SJCRH30 (cell line): ENCODE measurements at places on chromosomes 2 and 18. TPM values are rescaled to one million over a fixed set of nuclear protein-coding genes. Genes with fewer than 3 reads are reported as not detected.

The REEP1 gene
- total RNA-seq, result 2.1 and 2.3 TPM in 2 replicates

GRCh38 chr2:46982351-46983064 is 66.9 kb upstream of the MCFD2 start:
- DNase-seq, result no peak

DNA sequence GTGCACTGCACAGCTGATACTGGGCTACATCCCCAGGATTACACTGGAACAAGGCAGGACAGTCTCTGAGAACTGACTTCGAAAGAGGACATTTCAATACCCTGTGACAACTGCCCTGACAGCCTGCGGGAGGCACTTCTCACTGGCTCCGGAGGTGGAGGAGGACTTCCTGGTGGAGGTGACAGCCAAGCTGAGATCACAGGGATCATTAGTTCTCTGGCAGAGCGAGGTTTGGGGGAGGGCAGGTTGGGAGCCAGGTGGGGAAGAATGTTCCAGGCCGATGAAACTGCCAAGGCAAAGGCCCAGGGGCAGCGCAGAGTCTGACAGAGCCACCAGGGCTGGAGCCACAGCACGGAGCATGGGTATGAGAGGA is 28.0 kb upstream of the NPAS2 start:
- no peak for DNase-seq

DNA sequence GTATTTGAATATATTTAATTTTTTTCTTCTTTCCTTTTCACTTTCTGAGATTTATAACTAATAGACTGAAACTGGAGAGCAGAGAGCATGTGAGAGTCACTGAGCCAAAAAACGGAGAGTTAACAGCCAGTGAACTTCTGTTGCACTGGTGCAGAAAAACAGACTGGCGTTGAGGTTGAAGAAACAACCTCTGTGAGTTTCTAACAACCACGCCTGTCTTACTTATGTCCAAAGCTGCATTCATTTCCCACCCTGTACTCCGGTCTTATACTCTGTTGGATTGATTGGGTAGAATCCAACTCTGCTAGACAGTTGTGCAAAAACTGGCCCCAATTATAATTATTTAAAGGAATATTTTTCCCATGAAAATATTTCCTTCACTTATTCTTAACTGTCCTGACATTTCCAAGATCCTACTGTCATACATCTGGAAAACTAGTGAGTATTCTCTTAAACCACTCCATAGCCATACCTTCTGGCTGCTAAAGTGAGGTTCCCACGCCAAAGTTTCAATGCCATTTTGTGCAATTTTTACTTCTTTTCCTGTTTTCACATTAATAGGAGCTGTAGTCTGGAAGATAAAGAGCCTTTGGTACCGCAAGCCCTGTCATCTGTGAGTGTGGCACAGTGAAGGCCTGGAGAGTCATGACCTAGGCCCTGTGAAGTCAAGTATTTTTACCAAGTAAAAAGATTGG is 9.4 kb downstream of the CYP1B1 start:
- DNase-seq, result no peak

DNA sequence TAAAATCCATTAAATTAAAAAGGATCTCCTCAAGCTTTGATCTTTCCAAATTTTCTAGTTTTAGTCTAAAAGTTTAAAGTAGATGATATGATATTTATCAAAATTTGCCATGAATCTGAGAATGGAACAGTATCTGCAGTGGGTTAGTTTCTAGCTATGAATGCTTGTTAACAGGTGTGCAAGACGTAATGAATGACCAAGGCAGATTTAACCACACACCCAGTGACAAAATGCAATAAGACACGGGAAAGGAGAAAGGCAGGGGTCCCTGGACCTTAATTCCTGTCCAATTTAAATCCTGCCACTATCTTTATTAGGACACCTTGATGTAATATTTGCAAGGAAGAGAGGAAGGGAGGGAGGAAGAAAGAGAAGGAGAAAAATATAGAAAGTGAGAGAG is 30.5 kb upstream of the PEX13 start:
- peak; percentile 18 for DNase-seq

DNA sequence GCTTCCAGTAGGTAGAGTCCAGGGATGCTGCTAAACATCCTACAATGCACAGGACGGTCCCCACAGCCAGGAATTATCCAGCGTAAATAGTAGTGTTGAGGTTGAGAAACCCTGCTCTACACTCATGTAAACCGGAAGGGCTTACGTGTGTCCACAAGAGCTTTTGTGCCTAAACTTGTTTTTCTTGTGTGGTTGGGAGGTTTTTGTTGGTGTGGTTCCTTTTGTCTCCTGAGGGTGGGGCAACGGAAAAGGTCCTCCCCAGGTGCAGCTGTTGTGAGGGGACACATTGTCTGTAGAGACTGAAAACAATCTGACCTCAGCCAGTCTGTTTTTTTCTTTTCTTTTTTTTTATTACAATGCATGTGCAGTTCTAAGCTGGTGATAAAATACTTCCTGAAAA is 72.7 kb upstream of the MGAT5 start:
- DNase-seq, result peak; percentile 33

The CD8B2 gene
- total RNA-seq, result not detected in 2 replicates

The VWC2L gene
- not detected in 2 replicates for total RNA-seq

DNA sequence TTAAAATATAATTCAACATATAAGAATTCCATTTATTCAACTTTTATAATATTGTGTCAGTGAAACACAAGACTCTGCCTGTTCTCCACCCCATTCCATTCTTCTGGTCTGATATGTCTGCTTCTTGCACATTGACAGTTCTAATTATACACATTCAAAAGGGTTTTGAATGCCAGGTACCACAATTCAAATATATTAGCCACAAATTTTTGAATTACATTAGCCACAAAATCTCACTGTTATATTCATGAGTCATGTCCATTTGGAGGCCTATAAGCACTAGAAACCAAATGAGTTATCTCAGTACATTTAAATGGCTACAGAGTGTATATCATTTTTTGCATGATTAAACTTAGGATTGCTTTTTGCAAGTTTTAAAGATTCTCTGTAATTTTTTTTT is 72.1 kb downstream of the CCDC150 start:
- no peak for DNase-seq

DNA sequence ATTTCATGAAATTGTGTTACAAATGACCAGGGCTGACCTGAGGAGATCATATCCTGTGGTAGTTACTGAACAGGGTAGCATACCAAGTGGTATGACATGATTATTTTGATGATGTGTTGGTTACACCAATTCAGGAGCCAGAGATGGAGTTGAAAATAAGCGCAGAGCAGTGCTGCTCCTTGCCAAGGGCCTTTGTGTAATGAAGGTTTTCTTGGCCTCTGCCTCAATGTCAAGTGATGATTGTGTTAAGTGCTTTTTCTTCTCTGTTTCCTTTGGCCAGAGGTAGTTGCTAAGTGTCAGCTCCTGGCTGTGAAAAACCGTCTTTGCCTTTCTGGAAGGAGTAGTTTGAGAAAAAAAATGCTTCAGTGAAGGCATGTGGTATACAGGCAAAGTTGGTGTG is 131.2 kb downstream of the CERS6 start:
- DNase-seq, result no peak

GRCh38 chr18:35122586-35123224 is 81.5 kb downstream of the MAPRE2 start:
- peak; percentile 65 for DNase-seq

DNA sequence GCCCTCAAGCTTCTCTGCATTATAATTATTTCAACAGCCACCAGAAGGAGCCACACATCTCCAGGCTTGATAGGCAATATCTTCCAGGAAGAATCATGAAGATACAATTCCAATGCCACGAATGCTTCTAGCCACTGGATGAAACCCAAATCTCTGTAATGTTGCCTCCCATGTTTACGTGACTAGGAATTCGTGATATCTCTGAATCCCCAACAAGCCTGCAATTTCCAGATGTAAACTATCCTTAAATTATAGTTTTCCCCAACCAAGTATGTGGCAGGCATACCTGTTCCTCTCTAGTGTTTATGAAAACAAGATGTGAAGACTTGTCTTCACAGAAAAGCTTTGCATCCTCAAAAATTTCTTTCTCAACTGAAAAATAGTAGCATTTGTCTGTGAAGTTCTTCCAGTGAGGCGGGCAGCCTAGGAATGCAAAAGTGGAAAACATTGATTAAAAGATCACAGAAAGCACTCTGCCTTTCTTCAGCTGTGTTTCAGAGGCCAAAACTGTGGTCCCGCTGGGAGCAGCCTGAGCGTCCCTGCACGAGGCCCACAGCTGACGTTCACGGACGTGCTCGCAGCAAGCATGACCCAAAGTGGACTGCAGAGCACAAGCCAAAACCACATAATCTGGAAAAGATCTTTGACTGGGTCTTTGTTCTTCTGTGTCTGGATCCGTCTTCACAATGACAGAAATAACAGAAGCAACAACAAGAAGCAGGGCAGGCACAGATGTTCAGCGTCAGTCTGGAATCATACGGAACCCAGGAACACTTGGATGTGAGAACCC is 65.1 kb upstream of the THOC1 start:
- DNase-seq, result no peak

The RAB17 gene
- total RNA-seq, result 3.4 and 3.6 TPM in 2 replicates

DNA sequence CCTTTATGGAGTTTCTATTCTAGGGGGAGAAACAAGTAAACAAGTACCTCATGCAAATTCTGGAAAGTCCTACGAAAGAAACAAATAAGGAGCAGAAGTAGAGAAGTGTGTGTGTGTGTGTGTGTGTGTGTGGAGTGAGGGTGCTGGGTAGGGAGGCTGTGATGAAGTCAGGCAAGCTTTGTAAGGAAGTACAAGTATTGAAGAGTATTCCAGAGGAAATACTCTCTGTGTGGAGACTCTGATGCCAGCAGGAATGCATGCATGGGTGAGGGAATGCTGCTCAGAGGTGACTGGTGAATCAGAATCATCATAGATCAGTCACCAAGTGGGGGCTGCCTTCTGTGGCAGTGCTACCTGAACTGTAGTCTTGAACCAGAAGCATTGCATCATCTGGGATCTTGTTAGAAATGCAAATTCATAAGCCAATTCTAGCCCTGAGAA is 34.5 kb downstream of the SLC4A3 start:
- DNase-seq, result no peak

DNA sequence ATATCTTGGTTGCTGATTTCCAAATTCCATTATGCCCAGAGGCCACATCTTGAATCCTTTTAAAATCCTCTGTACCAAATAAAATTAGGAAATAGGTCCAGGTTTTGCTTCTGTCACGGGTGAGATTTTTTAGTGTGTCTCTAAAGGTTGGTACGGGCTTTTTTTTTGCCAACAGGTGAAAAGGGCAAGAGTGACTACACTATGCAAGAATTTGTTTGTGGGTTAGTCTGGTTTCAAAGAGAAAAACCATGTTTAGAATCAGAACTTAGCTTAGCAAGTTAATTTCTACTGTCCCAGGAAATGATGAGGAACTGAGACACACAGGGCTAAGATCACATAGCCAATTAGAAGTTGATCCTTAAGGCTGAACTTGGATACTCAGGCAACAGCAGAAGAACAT is 41.7 kb downstream of the POLR1A start:
- no peak for DNase-seq

DNA sequence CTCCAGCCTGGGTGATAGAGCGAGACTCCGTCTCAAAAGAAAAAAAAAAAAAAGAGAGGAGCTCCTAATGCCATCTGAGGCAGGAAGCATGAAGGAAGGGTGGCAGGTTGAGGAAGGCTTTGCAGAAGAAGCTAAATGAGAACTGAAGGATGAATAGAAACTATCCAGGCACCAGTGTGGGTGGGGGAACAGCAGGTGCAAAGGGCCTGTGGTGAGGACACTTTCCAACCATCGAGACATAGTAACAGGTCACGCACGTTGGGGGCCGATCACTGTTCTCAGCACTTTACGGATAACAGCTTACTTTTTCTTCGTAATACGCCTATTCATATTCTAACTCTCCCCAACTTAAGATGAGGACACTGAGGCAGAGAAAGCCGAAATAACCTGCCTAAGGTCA is 58.4 kb downstream of the NGEF start:
- no peak for DNase-seq

DNA sequence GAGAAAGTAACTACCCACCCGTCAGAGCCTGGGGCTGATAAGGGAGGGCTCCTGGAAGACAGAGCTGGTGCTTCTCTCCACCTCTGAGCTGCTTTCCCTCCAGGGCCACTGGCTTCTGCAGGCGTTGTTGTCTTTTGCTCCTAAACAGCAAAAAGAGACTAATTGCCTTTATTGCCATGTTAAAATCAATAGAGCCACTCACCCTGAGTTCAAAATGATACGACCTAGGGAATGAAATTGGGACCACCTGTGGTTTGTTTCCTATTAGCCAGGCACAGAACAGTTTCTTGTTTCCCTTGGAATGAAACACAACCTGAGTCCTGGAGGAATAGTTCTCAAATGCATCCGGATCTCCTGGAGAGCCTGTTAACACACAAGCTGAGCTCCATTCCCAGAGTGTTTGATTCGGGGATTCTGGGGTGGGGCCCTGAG is 45.8 kb downstream of the TCF7L1 start:
- DNase-seq, result no peak

DNA sequence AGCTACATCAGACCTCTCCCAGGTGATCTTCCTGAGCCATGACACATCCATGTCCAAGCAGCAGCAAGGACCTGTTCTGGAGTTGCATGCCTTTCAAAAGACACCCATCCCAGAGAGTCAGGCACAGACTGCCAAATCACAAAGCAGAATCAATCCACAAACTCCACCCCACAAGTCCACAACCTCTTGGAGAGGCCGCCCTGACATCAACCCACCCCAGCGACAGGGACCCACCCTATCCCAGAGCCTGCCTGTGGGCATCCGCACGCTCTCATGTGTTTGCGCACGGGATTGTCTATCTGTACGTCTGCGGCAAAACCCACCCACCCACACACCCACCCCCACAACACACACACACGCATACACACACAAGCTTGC is 11.9 kb downstream of the SMAD7 start:
- no peak for DNase-seq

DNA sequence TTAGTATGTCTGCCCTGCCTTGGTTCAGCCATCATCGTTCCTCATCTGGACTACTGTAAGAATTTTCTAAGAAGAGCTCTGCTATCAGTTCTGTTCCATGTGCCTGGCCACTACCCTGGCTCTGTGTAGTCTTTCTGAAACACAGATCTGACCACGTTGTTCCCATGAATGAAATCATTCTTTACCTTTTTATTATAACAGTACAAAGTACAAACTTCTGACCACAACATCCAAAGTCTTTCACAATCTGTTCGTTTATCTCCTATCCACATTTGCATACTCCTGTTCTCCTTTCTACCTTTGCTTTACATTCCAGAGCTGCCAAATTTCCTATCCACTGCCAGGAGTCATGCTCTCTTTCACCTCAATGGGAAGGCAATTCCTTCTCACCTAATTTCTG is 284.6 kb upstream of the LRP1B start:
- DNase-seq, result no peak

The STPG4 gene
- 0.14 and 0.33 TPM in 2 replicates for total RNA-seq
